ENCODE measurements at places on chromosomes 1 and 21.

DNA sequence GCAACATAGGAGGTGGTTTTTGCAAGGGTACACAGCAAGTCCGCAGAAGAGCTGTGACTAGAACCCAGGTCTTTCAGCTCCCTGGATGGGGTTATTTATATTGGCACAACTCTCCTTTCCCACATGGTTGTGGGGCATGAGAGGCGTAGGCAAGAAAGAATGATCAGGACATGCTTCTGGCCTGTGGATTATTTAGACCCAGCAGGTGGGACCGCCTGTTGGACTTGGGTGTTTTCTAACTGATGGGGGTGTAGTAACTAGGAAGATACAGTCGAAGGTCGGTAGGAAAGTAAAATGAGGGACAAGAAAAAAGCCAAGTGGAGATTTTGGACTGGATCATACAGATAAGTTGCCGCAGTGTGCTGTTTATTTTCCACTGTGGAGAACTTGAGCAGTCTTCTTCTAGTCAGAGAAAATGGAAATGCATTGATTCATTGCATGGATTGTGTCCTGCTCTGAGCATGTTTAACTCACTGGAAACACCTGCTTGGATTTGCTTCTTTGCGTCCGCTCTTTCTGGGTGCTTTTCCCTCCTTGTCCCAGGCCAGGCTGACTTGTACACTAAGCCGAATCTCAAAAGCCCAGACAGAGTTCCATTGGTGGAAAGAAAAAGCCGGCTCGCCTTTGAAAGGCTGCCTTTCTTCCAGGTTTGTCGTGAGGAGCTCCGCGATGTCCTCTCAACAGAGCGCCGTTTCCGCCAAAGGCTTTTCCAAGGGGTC is 592 bp downstream of the CRCT1 start:
- no peak overlapping the region for H3K27ac ChIP-seq
- H3K4me3 ChIP-seq, result no peak overlapping the region
- H3K4me1 ChIP-seq, result no peaks in the 10 kb centered on the region
- H3K36me3 ChIP-seq, result no peaks in the 10 kb centered on the region
- H3K27me3 ChIP-seq, result no peaks in the 10 kb centered on the region

GRCh38 chr1:180953291-180954004 is 40.8 kb downstream of the KIAA1614 start:
- H3K4me3 ChIP-seq, result peak overlapping the region; percentile 30
- H3K36me3 ChIP-seq, result peaks cover 8% of the 10 kb centered on the region
- H3K27ac ChIP-seq, result no peak overlapping the region

GRCh38 chr1:212954514-212954913 is 4.2 kb downstream of the VASH2 start:
- H3K4me1 ChIP-seq, result peaks cover 5% of the 10 kb centered on the region
- peaks cover 2% of the 10 kb centered on the region for H3K27me3 ChIP-seq
- no peak overlapping the region for H3K27ac ChIP-seq
- DNase-seq, result no peak
- H3K36me3 ChIP-seq, result peaks cover 4% of the 10 kb centered on the region

- peaks cover 1% of the 10 kb centered on the region for H3K36me3 ChIP-seq
- DNase-seq, result no peak
- H3K4me3 ChIP-seq, result no peak overlapping the region
- H3K27ac ChIP-seq, result no peak overlapping the region
Observed at GRCh38 chr1:44347280-44347679, 7.8 kb downstream of the ERI3 start.

- no peaks in the 10 kb centered on the region for H3K27me3 ChIP-seq
- peaks cover 5% of the 10 kb centered on the region for H3K36me3 ChIP-seq
- H3K4me3 ChIP-seq, result no peak overlapping the region
- no peak for DNase-seq
Observed at GRCh38 chr1:200869753-200870391, 2.9 kb upstream of the GPR25 start.

- no peak overlapping the region for H3K27ac ChIP-seq
- no peak for DNase-seq
- peaks cover under 1% of the 10 kb centered on the region for H3K4me1 ChIP-seq
- no peak overlapping the region for H3K4me3 ChIP-seq
- peaks cover under 1% of the 10 kb centered on the region for H3K36me3 ChIP-seq
- H3K27me3 ChIP-seq, result no peaks in the 10 kb centered on the region
Observed at GRCh38 chr1:29549001-29549400, 312.7 kb downstream of the PTPRU start.

GRCh38 chr1:34131396-34132160 is 33.5 kb downstream of the CSMD2 start:
- peaks cover 2% of the 10 kb centered on the region for H3K27me3 ChIP-seq
- H3K27ac ChIP-seq, result no peak overlapping the region
- H3K4me1 ChIP-seq, result no peaks in the 10 kb centered on the region
- no peak for DNase-seq
- H3K4me3 ChIP-seq, result no peak overlapping the region
- H3K36me3 ChIP-seq, result no peaks in the 10 kb centered on the region

- no peaks in the 10 kb centered on the region for H3K36me3 ChIP-seq
- H3K4me1 ChIP-seq, result peaks cover 3% of the 10 kb centered on the region
- H3K27ac ChIP-seq, result no peak overlapping the region
- H3K27me3 ChIP-seq, result no peaks in the 10 kb centered on the region
- H3K4me3 ChIP-seq, result peak overlapping the region; percentile 41
Observed at GRCh38 chr1:101309334-101310311, 72.8 kb downstream of the S1PR1 start.

DNA sequence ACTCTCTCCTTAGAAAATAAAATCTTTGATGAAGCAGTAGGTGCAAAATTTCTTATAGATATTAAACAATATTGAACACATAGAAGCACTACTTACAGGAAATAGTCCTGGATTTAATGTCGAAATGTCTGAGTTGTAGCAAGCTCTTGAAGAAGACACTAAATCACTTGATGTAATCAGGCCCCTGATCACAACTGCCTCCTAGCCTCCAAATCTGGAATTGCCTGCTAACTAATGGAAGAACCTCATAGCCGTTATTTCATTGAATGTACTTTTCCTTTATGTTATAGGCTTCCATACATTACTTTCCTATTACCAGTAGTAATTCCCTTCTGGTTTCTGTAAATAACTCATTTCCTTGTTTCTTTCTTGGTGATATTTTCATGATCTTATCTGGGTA is 675.7 kb upstream of the CHRM3 start:
- no peaks in the 10 kb centered on the region for H3K4me1 ChIP-seq
- no peaks in the 10 kb centered on the region for H3K27me3 ChIP-seq
- DNase-seq, result no peak
- no peak overlapping the region for H3K27ac ChIP-seq

- H3K36me3 ChIP-seq, result no peaks in the 10 kb centered on the region
- H3K4me3 ChIP-seq, result no peak overlapping the region
- no peak for DNase-seq
- H3K4me1 ChIP-seq, result peaks cover 2% of the 10 kb centered on the region
- no peaks in the 10 kb centered on the region for H3K27me3 ChIP-seq
- no peak overlapping the region for H3K27ac ChIP-seq
Observed at GRCh38 chr1:211118407-211119102, 15.4 kb downstream of the KCNH1 start.

DNA sequence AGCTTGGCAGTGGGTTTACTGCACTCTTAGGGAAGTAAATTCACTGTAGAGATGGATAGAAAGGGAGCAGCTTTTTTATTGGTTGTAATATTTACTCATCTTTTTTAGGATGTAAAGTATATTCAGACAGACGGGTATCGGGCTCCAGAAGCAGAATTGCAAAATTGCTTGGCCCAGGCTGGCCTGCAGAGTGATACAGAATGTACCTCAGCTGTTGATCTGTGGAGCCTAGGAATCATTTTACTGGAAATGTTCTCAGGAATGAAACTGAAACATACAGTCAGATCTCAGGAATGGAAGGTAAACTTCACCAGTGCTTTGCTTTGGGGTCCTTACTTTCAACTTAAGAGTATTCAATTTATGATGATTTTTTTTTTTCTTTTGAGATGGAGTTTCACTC is 3.2 kb downstream of the UHMK1 start:
- DNase-seq, result no peak
- H3K27me3 ChIP-seq, result no peaks in the 10 kb centered on the region
- H3K4me3 ChIP-seq, result no peak overlapping the region
- H3K27ac ChIP-seq, result no peak overlapping the region
- H3K4me1 ChIP-seq, result peaks cover 3% of the 10 kb centered on the region

- no peak overlapping the region for H3K27ac ChIP-seq
- H3K4me1 ChIP-seq, result peaks cover 9% of the 10 kb centered on the region
- H3K36me3 ChIP-seq, result no peaks in the 10 kb centered on the region
- no peaks in the 10 kb centered on the region for H3K27me3 ChIP-seq
Observed at GRCh38 chr1:228152097-228152917, 2.6 kb downstream of the GJC2 start.

DNA sequence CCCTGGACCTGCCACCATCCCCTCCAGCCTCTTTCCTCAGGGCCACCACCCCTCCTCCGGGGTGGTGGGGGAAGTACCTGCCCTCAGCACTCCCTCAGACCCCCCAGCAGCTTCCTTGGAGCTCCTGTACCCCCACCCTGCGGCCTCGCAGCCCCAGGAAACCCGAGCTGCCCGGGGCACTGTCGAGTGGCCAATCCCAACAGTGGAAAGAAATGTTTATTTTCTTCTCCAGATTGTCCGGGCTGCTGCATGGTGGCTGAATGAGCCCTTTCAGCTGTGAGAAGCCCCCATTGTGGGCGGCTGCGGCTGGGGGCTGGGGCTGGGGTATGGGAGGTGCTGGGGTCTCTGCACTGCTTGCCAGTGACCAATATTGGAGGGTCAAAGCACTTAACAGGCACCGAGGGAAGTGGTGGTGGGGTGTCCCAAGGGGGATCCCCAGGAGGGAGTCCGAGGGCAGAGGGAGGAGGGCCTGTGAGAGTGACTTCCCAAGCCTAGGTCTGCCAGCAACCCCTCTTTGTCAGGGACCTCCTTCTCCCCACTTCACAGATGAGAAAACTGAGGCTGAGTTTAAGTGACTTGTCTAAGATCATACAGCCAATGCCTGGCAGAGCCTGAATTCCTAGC is 25.2 kb downstream of the RUNX3 start:
- H3K36me3 ChIP-seq, result no peaks in the 10 kb centered on the region
- H3K4me1 ChIP-seq, result no peaks in the 10 kb centered on the region
- no peak overlapping the region for H3K27ac ChIP-seq
- no peaks in the 10 kb centered on the region for H3K27me3 ChIP-seq
- DNase-seq, result no peak
- no peak overlapping the region for H3K4me3 ChIP-seq

DNA sequence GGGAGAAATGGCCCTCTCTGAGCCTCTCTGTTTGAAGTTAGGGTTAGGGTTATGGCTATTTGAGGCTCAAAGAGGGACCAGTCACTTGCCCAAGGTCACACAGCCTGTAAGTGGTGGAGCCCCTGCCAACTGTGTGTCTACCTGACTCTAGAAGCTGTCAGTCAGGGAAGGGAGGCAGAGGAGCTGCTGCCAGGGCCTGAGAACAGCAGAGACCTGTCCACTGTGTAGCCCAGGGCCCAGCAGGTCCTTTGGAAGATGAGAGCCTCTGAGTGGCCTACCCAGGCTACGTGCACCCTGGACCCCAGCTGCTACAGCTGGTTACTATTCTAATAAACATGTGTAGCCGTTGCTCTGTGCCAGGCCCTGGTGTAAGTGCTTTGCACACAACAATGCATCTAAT is 15.1 kb upstream of the EDN2 start:
- H3K4me1 ChIP-seq, result peaks cover 25% of the 10 kb centered on the region
- H3K4me3 ChIP-seq, result no peak overlapping the region
- DNase-seq, result no peak
- no peak overlapping the region for H3K27ac ChIP-seq
- no peaks in the 10 kb centered on the region for H3K27me3 ChIP-seq

GRCh38 chr1:55538428-55538827 is 323.3 kb upstream of the USP24 start:
- H3K27ac ChIP-seq, result no peak overlapping the region
- H3K4me1 ChIP-seq, result no peaks in the 10 kb centered on the region
- H3K27me3 ChIP-seq, result no peaks in the 10 kb centered on the region

DNA sequence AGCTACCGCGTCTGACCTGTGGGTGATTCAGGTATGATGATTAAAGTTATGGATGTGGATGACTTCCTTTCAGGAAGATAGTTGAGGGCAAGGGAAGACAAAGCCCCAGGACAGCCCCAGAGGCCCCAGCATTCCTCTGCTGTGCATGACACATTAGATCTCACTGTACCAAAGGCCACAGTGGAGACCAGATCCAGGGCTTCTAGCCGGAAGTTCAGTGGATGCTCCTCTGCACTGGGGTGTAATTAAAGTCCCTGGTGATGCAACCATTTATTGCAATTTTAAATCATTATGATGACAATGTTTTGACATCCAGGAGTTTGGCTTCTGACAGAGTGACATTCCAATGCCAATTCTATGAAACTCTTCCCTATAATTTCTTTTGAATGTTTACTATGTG is 5.0 kb downstream of the C4BPA start:
- H3K36me3 ChIP-seq, result no peaks in the 10 kb centered on the region
- no peak overlapping the region for H3K27ac ChIP-seq
- DNase-seq, result no peak

DNA sequence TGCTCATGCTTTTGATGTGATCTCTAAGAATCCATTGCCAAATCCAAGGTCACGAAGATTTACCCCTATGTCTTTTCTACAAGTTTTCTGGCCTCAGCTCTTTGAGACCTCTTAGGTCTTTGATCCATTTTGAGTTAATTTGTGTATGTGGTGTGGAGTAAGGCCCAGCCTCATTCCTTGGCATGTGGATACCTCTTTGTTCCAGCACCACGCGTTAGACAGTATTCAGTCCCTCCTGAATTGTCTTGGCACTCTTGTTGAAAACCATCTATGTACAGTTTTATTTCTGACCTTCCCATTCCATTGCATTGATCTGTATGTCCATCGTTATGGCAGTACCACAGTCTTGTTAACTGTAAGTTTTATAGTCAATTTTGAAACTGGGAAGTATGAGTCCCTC is 8.0 kb upstream of the FTCD start:
- no peaks in the 10 kb centered on the region for H3K4me1 ChIP-seq
- no peaks in the 10 kb centered on the region for H3K27me3 ChIP-seq
- H3K36me3 ChIP-seq, result no peaks in the 10 kb centered on the region
- H3K4me3 ChIP-seq, result no peak overlapping the region

DNA sequence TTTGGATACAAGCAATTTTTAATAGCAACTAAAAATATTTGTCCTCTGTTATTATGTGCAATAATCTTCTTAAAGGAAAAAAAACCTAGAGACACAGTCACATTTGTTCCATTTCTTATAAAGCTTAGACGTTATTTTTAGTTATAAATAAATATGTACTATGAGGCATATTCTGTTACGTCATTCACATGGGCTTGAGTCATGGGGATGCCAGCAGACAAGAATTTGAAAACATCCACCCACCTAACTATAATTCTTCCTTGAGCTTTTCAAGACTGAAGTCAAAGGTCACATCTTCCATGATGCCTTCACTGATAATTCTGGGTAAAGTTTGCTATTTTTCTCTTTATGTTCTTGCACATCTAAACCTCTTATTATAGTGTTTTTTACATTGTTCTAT is 268.8 kb downstream of the KCTD3 start:
- DNase-seq, result no peak
- H3K27ac ChIP-seq, result no peak overlapping the region
- H3K4me3 ChIP-seq, result no peak overlapping the region
- H3K36me3 ChIP-seq, result no peaks in the 10 kb centered on the region

GRCh38 chr1:171090604-171091003 is at the start of gene FMO3:
FMO3 (plus strand) TSS chr1:171090905; CDS start chr1:171092659, 1,754 bp downstream.
- no peak for DNase-seq
- H3K4me1 ChIP-seq, result no peaks in the 10 kb centered on the region
- no peak within 1 kb of the TSS for H3K27ac ChIP-seq
- H3K27me3 ChIP-seq, result no peaks in the 10 kb centered on the region

- H3K36me3 ChIP-seq, result peaks cover 7% of the 10 kb centered on the region
- H3K4me1 ChIP-seq, result peaks cover 5% of the 10 kb centered on the region
- no peak for DNase-seq
- no peak overlapping the region for H3K27ac ChIP-seq
- no peak overlapping the region for H3K4me3 ChIP-seq
- no peaks in the 10 kb centered on the region for H3K27me3 ChIP-seq
Observed at GRCh38 chr1:42172381-42173133, 8.0 kb upstream of the GUCA2A start.
